ENCODE measurements at places on chromosomes 2 and 18. TPM values are rescaled to one million over a fixed set of nuclear protein-coding genes. Genes with fewer than 3 reads are reported as not detected.

DNA sequence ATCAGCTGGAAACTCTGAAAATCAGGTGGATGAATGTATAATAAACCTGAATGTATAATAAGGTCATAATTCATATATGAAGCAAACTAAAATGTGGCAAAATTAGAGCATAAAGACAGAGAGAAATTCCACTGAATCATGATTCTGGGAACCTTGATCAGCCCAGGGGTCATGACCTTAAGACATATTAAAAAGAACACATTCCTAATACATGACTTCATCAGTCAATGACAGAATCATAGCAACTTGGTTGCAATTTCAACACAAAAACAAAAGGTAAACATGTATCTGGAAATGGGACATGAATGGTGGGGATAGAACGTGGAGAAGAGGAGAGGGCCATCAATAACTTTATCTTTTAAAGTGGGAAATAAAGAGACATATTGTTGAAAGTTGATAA, 17.6 kb downstream of the AFF3 start:
- no peaks in the 10 kb centered on the region for H3K4me1 ChIP-seq
- H3K4me3 ChIP-seq: no peak overlapping the region
- DNase-seq: no peak
- H3K27me3 ChIP-seq: no peaks in the 10 kb centered on the region
- no peak overlapping the region for H3K27ac ChIP-seq

DNA sequence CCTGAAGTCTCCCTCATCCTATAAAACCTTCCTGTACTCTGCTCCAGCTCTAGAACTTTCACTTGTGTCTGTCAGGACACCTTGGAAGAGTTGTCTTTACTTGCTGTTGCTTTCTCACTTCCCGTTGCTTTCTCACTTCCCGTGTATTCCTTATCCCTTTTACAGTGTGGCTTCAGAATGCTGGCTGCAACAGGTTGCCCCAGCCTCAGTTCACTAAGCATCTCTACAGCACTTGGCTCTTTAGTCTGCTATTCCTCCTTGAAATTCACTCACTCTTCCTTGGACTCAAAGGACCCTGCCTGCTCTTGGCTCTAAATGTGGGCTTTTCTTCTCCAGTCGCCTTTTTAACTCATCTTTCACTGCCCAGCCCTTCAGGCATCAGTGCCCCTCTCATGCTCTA, 162.5 kb upstream of the ALPP start:
- H3K4me1 ChIP-seq: peaks cover 13% of the 10 kb centered on the region
- no peak for DNase-seq
- H3K4me3 ChIP-seq: no peak overlapping the region

Gene OTOS
- not detected for total RNA-seq

DNA sequence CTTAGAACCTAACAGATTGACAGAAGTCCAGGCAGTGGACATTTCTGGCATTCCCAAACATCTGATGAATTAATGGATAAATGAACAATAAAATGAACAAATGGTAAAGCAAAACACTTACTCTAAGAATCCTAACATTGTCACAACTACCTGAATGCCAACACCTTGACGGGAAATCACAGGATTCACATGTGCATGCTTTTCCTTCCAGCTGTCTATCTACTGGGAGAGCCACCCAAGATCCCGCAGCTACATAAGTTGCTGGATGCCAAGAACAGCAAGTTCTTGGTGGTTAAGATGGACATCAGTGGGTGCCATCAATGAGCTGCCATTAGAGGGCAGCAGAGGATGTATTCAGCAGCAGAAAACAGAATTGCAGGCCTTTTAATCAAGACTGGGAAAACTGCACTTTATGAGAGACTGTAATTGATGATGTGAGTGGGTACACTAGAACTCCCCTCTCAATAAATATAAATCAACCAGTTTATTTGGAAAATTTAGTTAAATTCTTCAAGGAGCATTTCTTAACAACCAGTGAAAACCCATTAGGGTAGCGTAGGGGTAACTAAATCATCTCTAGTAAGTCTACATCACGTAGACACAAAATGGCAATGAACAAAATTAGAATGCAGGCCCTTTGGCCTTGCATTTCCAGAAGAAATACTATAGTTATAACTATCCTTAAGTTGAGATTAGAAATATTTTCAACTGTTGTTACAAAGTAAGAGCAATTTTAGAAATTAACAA, 45.6 kb downstream of the SESTD1 start:
- no peaks in the 10 kb centered on the region for H3K36me3 ChIP-seq
- DNase-seq: peak; percentile 34
- H3K27ac ChIP-seq: no peak overlapping the region
- no peaks in the 10 kb centered on the region for H3K4me1 ChIP-seq

Gene FLACC1
- total RNA-seq: 1.8 TPM

Gene NRP2
- total RNA-seq: 0.91 TPM

- no peak overlapping the region for H3K4me3 ChIP-seq
- no peak overlapping the region for H3K27ac ChIP-seq
- H3K27me3 ChIP-seq: no peaks in the 10 kb centered on the region
- DNase-seq: no peak
- H3K4me1 ChIP-seq: no peaks in the 10 kb centered on the region
- H3K36me3 ChIP-seq: no peaks in the 10 kb centered on the region
Observed at GRCh38 chr2:28981620-28982376, 700 bp downstream of the TOGARAM2 start.

- H3K36me3 ChIP-seq: no peaks in the 10 kb centered on the region
- H3K4me1 ChIP-seq: peaks cover 6% of the 10 kb centered on the region
- no peak for DNase-seq
Observed at GRCh38 chr2:237574894-237575868, 8.8 kb downstream of the PRLH start.

- no peaks in the 10 kb centered on the region for H3K27me3 ChIP-seq
- no peaks in the 10 kb centered on the region for H3K36me3 ChIP-seq
- H3K4me1 ChIP-seq: no peaks in the 10 kb centered on the region
- no peak overlapping the region for H3K4me3 ChIP-seq
- no peak for DNase-seq
Observed at GRCh38 chr2:108074946-108075345, 88.6 kb downstream of the SLC5A7 start.

- H3K36me3 ChIP-seq: no peaks in the 10 kb centered on the region
- H3K4me3 ChIP-seq: no peak overlapping the region
- H3K27ac ChIP-seq: peak overlapping the region; percentile 32
- DNase-seq: peak; percentile 68
Observed at GRCh38 chr2:96344011-96344410, 8.4 kb downstream of the NCAPH start.

- no peak for DNase-seq
- H3K27me3 ChIP-seq: no peaks in the 10 kb centered on the region
- no peak overlapping the region for H3K27ac ChIP-seq
Observed at GRCh38 chr2:25623361-25623760, 50.0 kb downstream of the DTNB start.

- H3K4me3 ChIP-seq: no peak overlapping the region
- no peak overlapping the region for H3K27ac ChIP-seq
- H3K36me3 ChIP-seq: no peaks in the 10 kb centered on the region
- H3K27me3 ChIP-seq: no peaks in the 10 kb centered on the region
Observed at GRCh38 chr2:136909777-136910176, 144.4 kb downstream of the THSD7B start.

DNA sequence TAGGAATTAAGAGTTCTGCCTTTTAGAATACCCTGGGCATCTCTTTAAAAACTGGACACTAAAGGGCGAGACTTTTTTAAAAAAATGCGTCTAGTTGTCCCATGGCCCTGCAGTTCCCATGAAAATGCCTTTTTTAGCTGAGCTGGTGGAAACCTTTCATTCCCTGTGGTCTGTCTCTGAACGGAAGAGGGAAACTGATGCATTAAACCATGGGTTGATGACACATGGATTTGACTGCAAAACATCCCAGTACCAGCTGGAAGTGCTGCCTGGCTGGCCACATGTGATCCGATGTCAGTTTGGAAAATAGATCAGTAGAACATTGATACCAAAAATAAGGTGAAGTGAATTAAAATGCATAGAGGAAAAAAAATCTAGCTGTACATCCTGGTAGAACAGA, 129.2 kb downstream of the MYO1B start:
- DNase-seq: no peak
- H3K4me3 ChIP-seq: no peak overlapping the region
- H3K27ac ChIP-seq: no peak overlapping the region
- H3K27me3 ChIP-seq: no peaks in the 10 kb centered on the region
- H3K4me1 ChIP-seq: no peaks in the 10 kb centered on the region
- no peaks in the 10 kb centered on the region for H3K36me3 ChIP-seq

DNA sequence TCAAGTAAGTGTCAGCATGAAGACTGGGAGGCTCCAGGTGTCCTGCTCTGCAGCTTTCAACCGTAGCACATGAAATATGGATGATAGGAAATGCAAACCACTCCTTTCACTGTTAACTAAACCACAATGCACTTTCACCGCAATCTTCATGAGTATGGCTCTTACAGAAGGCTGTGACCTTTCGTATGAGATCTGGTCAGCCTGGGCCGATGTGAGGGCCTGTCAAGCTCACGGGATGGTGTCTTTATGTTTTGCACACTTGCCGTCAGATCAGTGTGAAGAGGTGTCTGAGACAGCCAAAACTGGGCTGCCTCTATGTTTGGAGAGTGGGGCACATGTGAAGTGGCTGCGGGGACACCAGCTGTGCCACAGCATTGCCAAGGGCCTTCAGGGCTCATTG, 62.8 kb upstream of the AFF3 start:
- no peaks in the 10 kb centered on the region for H3K4me1 ChIP-seq
- no peak for DNase-seq
- H3K36me3 ChIP-seq: no peaks in the 10 kb centered on the region
- H3K27me3 ChIP-seq: no peaks in the 10 kb centered on the region

Gene SPHKAP
- not detected for total RNA-seq

- no peak overlapping the region for H3K4me3 ChIP-seq
- DNase-seq: no peak
- H3K27ac ChIP-seq: no peak overlapping the region
Observed at GRCh38 chr18:37207343-37207742, 358.3 kb downstream of the CELF4 start.

DNA sequence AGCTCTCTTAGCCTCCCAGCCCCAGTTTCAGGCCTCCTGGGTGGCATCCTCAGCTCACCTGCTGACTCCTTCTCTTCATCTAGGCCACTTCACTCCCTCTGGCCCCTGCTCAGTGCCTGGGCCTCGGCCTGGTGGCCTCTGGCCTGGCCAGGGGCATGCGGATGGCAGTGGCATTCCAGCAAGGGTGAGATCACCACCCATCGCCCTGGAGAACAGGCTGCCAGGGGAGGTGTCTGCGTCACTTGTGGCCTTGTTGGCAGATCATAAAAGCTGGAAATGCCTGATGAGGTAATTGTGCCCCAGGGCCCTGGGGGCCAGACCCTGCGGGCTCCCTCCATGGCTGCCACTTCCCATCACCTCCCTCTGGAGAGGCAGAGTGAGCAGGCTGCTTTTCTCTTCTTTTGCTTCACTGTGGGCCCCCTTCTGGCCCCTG, 72.5 kb upstream of the SMAD2 start:
- H3K27me3 ChIP-seq: peaks cover 6% of the 10 kb centered on the region
- no peak overlapping the region for H3K4me3 ChIP-seq
- H3K27ac ChIP-seq: no peak overlapping the region
- no peak for DNase-seq
- H3K36me3 ChIP-seq: no peaks in the 10 kb centered on the region

DNA sequence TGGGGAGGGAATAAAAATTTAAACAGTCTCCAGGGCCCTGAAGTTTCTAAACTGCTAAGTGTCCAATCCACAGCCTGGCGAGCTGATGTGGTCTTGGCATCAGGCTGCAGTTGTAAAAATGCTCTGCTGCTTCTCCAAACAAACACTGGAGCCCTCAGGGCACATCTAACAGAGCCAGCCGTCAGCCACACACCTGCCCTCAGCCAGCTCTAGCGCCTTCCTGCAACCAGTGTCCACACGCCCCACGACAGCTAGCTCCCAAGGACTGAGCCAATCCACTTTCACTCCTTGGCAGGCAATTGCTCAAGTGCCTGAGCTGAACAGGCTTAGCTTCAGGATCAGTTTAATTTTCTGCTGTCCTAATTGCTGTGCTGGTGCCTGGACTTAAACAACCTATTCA, 446.4 kb upstream of the RAB12 start:
- H3K4me1 ChIP-seq: no peaks in the 10 kb centered on the region
- no peak overlapping the region for H3K4me3 ChIP-seq
- no peaks in the 10 kb centered on the region for H3K27me3 ChIP-seq
- H3K27ac ChIP-seq: no peak overlapping the region
- no peaks in the 10 kb centered on the region for H3K36me3 ChIP-seq

GRCh38 chr18:39741755-39742466, 2176.3 kb upstream of the CELF4 start:
- DNase-seq: no peak
- no peak overlapping the region for H3K4me3 ChIP-seq
- H3K4me1 ChIP-seq: no peaks in the 10 kb centered on the region

Gene B3GNT7
- 0.13 TPM for total RNA-seq

DNA sequence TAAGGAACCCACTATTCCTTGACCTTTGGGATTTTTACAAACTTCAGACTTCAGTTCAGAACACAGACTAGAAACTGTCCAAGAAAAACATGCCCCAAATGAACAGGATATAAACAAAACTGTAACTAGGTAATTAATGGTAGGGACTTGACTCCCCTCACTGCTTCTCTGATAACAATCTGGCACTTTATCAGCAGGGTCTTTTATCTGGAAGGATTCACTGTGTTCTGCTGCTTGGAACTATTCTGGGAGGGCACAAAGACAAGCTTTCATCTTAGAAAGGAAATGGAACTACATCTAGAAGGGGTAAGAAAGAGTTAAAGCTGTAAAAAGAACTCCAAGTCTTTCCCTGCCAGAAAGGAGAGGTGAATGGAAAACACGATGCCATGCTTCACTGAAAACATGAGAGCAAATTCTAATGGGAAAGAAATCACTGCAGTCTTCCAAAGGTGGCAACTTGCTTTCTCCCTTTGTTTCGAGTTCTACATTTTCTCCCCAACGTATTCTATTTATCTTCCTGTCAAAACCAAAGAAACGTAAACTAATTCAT, 181.2 kb downstream of the THADA start:
- H3K4me3 ChIP-seq: no peak overlapping the region
- H3K27me3 ChIP-seq: no peaks in the 10 kb centered on the region
- no peak for DNase-seq
- H3K27ac ChIP-seq: no peak overlapping the region

- H3K36me3 ChIP-seq: no peaks in the 10 kb centered on the region
- DNase-seq: no peak
- H3K27me3 ChIP-seq: no peaks in the 10 kb centered on the region
- no peak overlapping the region for H3K27ac ChIP-seq
- no peaks in the 10 kb centered on the region for H3K4me1 ChIP-seq
Observed at GRCh38 chr2:182852090-182852489, 14.3 kb downstream of the FRZB start.

Data from CD8-positive, alpha-beta memory T cell (primary cell).